ENCODE measurements at places on chromosomes 5 and 9.

- peak; percentile 7 for DNase-seq
Measured at GRCh38 chr5:59588922-59589321, 304.6 kb downstream of the PDE4D start.

DNA sequence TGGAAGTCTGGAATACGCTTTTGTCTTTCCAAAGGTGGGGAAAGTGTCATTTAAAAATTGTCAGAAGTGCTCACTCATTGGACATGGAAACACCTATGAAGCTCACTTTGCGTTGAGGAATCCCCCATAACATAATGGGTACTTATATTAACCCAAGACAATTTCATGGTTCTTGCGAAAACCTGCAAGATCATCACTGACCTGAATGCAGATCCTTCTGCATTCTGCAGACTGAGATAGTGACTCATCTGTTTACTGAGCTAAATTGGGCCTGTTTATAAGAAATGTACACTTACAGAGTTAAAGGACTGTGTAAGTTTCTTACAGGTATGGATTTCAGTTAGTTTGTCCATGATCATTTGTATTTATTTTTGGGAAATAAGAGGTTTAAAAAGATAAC is 153.0 kb downstream of the HMHB1 start:
- peak; percentile 30 for DNase-seq

DNA sequence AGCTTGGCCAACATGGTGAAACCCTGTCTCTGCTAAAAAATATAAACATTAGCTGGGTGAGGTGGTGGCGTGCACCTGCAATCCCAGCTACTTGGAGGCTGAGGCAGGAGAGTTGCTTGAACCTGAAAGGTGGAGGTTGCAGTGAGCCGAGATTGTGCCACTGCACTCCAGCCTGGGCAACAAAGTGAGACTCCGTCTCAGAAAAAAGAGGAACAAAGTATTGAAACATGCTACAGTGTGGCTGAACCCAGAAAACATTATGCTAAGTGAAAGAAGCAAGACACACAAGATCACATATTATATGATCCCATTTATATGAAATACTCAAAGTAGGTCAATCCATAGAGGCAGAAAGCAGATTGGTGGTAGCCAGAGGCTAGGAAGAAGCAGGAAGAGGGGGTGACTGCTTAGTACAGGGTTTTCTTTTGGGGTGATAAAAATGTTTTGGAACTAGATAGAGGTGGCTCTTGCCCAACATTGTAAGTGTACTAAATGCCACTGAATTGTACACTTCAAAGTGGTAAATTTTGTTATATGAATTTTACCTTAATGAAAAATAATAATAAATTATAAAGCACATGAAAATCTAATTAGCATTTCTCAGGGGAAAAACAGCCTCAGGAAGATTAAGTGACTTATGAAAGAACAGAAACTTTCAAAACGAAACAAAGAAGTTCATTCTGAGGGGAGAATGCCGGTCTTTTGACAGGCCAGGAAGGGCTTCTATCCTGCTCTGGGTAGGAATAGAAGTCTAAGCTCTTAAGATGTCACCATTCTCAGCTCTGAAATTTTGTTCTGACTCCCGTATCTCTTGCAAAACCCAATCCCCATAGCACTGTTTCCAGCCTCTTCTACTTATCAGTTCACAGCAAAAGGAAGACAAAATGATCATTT is 161.1 kb upstream of the TBCA start:
- no peak for DNase-seq

DNA sequence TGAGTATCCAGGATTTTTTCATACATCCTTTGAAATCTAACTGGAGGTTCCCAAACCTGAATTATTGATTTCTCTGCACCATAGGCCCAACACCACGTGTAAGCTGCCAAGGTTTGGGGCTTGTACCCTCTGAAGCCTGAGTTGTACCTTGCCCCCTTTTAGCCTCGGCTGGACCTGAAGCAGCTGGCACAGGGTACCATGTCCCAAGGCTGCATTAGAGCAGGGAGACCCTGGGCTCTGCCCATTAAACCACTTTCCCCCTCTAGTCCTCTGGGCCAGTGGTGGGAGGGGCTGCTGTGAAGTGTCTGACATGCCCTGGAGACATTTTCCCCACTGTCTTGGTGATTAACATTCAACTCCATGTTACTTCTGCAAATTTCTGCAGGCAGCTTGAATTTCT is 532.9 kb upstream of the NUDT12 start:
- DNase-seq = no peak

DNA sequence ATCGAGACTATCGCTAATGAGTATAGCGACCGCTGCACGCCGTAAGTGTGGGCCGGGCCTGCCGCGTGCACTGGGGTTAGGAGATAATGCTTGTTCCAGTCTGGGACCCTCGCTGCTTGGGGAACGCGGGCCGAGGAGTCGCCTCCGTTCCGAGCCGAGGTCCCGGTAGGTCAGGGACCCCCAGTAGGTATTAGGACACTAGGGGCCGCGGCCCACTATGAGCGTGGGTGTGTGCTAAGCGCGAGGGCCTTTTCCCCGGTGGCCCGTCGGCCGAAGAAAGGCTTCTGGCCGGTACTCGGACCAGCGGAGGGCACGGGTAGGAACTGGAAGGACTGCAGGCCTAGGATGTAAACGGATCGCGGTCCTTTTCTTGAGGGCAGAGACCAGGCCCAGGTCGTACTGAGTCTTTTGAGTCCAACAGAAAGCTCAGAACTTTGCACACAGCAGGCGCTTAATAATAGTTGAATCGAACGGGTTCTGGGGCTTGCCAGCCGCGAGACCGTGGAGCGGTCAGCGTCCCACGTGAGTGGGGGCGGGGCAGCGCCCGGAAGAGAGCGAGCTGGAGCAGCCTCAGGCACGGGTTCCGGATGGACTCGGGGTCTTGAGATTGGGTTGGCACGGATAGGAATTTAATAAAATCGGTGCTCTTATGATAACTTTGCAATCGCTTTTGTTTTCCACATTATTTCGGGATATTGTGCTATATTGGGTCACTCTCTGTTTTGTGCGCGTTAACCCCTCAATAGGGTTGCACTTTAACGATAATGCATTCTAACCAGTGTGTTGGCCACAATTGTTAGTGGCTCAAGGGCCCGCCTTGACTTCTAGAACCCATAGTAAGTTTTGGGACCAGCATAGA is 733 bp downstream of the HSPA4 start:
- DNase-seq = peak; percentile 67

- DNase-seq = no peak
Measured at GRCh38 chr9:20269620-20270019, 352.7 kb downstream of the MLLT3 start.

DNA sequence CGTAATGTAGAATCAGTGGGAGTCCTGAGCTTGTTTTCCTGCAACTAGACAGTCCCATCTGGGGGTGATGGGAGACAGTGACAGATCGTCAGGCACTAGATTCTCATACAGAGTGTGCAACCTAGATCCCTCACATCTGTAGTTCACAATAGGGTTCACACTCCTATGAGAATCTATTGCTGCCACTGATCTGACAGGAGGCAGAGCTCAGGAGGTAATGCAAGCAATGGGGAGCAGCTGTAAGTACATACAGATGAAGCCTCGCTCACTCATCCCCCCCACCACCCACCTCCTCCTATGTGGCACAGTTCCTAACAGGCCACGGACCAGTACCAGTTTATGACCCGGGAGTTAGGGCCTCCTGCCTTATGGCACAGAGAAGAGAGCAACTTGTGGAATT is 116.2 kb upstream of the PIK3R1 start:
- DNase-seq = no peak

- DNase-seq = peak; percentile 78
Measured at GRCh38 chr5:96434201-96434645, 1.2 kb upstream of the PCSK1 start.

GRCh38 chr5:106185661-106186081 is 1485.1 kb downstream of the EFNA5 start:
- no peak for DNase-seq

DNA sequence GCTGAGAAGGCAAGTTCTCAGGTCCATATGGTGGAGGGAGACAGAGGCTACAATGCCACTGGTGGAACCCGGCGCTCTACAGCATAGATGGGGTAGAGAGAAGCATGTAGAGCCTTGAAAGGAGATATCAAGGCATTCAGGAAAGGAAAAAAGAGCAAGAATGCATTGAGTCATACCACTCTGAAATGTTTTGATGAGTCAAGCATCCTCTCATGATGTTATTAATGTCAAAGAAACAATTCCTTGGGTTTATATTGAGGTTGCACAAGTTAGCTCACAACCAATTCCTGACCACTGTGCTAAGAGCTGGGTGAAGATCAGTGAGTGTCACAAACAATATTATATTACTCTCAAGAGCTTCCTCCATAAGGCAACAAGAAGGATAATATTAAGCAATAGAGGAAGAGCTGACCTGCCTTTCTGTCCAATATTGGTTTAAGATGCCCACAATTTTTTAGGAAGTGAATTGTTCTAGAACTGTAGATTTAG is 178.0 kb downstream of the RFK start:
- DNase-seq = peak; percentile 95

DNA sequence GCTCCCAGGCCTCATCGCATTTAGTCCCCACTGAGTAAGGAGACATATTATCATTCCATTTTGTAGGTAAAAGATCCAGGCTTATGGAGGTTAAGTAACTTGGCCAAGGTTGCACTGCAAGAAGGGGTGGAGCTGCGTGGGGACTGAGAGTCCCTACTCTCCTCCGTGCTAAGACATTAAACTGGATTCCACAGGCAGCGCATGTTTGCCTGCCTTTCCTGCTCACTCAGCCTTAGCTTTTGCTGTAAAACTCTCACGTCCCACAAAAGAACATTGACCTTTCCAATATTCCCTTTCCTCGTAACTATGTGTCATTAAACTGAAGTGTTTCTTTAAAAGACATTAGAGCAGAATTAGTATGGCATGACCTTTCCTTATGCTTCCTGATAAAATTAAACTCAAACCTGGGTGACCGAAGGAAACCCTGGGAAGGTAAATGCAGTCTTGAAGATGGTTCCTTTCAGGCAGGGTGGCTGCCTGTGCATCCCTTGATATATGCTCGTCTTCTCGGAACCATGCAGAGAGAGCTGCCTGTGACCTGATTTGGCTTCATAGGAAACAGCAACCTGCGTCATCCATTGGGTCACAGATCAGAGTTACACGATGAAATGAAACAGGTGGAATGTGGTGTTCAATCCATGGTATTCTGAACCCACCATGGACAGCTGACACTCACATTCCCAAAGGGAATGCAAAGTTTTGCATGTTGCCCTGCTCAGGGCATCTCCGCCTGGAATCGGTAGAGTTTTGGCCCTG is 85.9 kb downstream of the TMEM252 start:
- DNase-seq = no peak

DNA sequence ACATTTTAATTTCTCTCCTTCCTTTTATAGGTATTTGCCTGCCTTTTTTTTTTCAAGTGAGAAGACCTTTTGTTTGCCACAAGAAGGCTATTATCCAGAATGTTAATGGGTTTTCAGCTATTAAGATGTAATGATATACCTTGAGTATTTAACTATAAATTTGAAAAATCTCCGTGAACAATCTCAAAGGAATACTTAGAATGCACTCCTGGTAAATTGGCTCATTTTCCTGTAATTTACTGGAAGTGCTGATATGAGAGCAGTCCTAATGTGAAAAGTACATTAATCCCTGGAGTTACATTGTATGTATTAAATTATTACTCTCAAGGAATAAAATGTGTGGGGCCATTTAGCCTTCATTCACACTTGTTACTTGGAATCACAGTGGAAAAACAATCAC is 32.4 kb downstream of the AOPEP start:
- DNase-seq = no peak

GRCh38 chr5:66306105-66306843 is 162.2 kb downstream of the SREK1 start:
- DNase-seq = peak; percentile 72

- no peak for DNase-seq
Measured at GRCh38 chr5:151903243-151903653, 21.4 kb downstream of the GLRA1 start.

GRCh38 chr5:14767735-14768507 is 103.4 kb downstream of the OTULIN start:
- DNase-seq = no peak

- peak; percentile 53 for DNase-seq
Measured at GRCh38 chr5:52007230-52007858, 624.1 kb downstream of the ISL1 start.

- DNase-seq = peak; percentile 84
Measured at GRCh38 chr9:115717711-115718173, 435.8 kb upstream of the PAPPA start.

DNA sequence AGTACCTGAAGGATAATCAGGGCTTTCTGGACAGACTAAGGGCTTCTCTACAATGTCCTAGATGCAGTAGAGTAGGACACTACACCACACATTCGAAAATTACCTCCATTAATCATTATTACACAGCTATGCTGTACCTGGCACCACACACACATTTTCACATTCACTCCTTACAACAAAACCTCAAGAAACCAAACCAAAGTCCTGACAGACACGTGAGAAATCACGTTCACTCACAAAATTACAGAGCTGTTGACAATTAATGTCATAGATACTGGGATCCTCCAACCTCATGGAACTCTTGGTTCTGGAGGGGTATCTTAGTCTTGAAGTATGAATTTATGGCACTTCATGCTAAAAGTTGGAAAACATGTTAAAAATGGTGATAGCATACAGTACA is 16.3 kb downstream of the UBQLN1 start:
- no peak for DNase-seq

DNA sequence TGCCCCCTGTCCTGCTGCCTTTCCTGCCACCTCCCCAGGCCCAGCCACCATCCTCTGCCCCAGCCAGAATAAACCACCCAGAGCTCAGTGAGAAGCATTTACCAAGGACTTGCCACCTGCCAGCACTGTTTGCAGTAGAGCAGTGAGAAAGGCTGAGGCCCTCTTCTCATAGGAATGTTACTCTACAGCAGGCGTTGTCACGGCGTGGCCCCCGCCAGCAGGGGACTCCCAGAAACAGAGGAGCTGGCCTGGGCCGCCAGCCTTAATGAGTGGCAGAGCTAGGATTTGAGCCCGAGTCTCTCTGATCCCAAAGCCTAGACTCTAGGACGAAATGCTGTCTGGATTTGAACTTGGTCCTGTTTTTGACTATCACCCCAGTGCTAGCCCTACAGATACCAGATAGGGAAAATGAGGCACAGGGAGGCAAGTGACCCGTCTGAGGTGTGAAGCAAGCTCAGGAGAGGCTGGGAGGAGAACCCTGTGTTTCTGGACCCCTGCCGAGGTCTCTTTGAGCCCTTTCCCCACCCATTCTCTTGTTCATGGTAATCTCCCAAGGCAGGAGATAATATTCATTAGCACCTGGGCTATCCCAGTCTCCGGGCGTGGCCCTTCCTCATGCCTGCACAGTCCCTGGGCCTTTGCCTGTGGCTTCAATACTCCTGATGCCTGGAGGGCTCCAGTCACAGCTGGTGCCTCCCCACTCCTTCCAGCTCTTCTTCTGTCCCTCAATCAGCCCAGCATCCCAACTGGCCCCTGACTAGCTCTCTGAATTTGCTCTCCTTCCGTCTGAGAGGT is 30.7 kb downstream of the HRH2 start:
- DNase-seq = no peak

- no peak for DNase-seq
Measured at GRCh38 chr5:105789246-105789645, 1881.5 kb downstream of the EFNA5 start.

GRCh38 chr5:74296685-74297408 is 343.7 kb downstream of the ENC1 start:
- no peak for DNase-seq

All from EH (cell line).